LNCaP clone FGC (cell line): ENCODE measurements at places on chromosomes 5 and 9.

DNA sequence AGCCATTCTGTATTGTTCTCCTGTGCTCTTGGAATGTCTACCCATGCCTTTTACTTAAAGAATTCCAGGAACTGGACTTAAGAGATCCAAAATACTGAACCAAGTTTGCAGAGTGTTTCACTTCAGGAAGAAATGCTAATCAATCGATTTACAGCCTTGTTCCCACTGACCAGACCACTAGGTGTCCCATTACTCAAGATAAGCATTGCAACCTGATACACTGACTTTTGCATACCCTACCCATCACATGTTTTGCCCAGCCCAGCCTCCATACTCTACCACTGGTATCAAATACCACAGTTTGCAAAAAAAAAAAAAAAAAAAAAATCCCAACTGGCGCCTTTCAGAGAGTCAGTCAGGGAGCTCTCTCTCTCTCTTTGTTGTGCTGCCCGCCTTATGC is 550.8 kb downstream of the CDH9 start:
- DNase-seq = no peak

DNA sequence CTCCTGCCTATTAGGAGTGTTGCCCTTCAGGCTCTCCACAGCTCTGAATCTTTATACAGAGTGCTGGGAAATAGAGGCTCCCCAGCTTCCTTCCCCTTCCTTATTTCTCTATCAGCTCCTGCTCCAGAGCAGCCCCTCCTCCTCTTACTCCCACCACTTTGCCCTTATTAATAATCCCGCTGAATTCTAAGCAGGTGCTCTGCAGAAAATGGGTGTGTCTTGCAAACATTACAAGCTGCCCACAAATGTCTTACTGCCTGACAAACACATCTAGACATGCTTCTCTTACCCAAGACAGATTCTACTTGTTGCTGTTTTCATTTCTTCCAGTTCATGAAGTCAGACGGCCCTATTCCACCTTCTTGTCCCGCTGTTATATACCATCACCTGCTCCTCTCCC is 6.4 kb downstream of the PHF24 start:
- no peak for DNase-seq

DNA sequence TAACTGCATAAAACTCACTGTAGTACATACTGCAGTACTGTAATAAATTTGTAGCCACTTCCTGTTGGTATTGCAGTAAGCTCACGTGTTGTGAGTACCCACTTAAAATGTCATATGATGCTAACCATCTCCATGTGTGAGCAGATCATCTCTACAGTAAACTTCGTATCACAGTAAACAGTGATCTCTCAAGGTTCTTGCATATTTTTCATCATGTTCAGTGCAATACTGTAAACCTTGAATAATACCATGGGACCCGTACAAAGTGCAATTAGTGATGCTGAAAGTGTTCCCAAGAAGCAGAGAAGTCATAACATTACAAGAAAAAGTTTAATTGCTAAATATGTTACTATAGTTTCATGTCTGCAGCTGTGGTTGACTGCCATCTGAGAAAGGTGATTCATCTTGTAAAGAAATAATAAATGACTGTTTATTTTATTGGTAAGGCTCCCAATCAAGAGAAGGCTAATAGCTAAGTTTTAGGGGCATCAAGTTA is 253.8 kb upstream of the POU5F2 start:
- DNase-seq = no peak

- DNase-seq = no peak
Measured at GRCh38 chr5:33379757-33380156, 61.0 kb upstream of the TARS1 start.

- DNase-seq = no peak
Measured at GRCh38 chr9:27799326-27799725, 226.0 kb upstream of the C9orf72 start.

DNA sequence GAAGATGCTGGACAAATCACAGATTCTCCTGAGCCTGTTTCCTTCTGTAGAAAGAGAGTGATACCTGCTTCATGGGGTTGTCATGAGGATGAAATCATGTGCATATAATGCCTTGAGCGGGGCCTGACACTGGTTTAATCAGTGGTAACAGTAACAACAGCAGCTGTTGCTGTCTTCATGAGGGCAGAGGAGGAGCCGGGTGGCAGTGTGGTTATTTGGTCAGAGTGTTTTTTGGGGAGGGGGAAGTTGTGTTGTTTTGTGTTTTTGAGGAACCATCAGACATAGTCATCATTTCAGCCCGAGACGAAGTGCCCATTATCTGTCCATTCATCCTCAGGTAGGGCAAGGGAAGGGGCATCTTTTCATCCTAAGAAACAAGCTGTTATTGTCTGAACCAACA is 44.0 kb downstream of the NEURL1B start:
- DNase-seq = no peak

- DNase-seq = no peak
Measured at GRCh38 chr5:156431956-156432829, 105.2 kb downstream of the SGCD start.

DNA sequence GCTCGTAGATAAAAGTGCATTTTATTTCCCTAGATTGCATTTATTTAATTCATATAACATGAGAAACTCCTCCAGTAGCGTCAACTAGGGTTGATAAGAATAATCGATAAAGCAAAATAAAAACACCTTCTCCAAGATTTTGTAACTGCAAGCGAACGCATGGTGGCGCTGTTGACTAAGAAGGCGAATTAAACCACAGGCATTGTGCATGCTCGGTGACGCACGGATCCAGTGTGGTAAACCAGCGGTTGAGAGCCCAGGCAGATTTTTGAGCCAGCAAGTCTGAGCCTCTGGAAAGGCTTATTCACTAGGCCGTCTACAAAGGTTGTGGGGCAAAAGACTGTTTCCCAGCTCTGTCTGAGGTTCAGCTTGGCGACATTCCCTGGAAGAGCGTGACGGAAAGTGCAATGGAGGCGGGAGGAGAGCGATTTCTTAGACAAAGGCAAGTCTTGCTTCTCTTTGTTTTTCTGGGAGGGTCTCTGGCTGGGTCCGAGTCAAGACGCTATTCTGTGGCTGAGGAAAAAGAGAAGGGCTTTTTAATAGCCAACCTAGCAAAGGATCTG is at the start of gene PCDHB3:
TSS of gene PCDHB3 (plus strand) at position 231 of the 563 bp plus-strand sequence. CDS start at position 408, 177 bp downstream.
- no peak for DNase-seq

GRCh38 chr9:88978034-88978433 is 13.2 kb upstream of the S1PR3 start:
- DNase-seq = no peak

- DNase-seq = no peak
Measured at GRCh38 chr5:56475689-56476486, 242.8 kb upstream of the ANKRD55 start.

- no peak for DNase-seq
Measured at GRCh38 chr9:34526026-34526425, 3.2 kb upstream of the ENHO start.

DNA sequence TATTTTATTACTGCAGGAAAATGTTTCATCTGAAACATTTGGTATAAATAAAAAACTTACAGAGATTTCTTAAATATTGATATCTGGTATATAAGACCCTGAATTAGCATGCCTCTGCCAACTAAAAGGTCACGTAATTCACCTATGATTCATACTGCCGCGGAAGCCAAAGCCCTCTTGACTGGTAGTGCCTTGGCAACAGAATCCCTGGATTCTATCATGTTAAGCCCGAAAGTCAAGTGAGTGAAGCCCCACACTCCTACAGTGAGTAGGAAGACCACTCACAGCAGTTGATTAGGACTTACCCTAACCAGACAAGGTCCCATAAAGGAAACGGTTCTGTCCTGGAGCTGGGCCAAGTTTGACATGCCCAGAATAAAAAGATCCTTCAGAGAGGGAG is 175.6 kb upstream of the NREP start:
- DNase-seq = no peak

- no peak for DNase-seq
Measured at GRCh38 chr9:16870596-16871335, at the start of gene BNC2. Gene BNC2, minus strand, starts transcription at chr9:16870670. Its CDS starts 22 bp downstream, at chr9:16870648.

DNA sequence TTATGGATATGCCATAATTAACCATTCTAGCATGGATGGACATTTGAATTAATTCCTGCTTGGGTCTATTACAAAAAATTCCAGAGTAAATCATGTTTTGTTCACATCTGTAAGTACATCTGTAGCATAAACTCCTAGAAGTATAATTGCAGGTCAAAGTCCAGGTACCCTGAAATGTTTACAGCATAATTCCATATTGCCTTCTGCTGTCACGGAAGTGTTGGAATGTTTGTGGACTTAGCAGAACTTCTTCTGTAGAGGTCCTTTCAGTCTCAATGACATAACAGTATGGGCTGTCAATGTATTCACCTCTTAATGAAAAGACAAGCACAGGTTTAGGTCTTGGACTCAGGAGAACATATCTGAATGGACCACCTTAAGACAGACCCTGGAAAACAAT is 1.8 kb downstream of the FAM240B start:
- no peak for DNase-seq

DNA sequence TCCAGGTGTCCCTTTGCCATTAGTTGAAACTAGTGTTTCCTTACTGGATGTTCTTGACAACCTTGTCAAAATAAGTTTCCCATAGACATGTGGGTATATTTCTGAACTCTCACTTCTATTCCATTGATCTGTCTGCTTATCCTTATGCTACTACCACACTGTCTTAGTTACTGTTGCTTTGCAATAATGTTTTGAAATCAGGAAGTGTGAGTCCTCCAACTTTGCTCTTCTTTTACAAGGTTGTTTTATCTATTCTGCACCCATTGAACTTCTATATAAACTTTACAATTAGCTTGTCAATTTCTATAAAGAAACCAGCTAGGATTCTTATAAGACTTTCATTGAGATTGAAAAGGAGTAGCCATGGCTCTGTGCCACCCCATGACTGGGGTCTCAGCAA is 24.3 kb downstream of the CD14 start:
- no peak for DNase-seq

GRCh38 chr5:142621227-142621626 is 64.7 kb downstream of the FGF1 start:
- DNase-seq = no peak

- no peak for DNase-seq
Measured at GRCh38 chr9:4820168-4820567, 27.4 kb downstream of the RCL1 start.

DNA sequence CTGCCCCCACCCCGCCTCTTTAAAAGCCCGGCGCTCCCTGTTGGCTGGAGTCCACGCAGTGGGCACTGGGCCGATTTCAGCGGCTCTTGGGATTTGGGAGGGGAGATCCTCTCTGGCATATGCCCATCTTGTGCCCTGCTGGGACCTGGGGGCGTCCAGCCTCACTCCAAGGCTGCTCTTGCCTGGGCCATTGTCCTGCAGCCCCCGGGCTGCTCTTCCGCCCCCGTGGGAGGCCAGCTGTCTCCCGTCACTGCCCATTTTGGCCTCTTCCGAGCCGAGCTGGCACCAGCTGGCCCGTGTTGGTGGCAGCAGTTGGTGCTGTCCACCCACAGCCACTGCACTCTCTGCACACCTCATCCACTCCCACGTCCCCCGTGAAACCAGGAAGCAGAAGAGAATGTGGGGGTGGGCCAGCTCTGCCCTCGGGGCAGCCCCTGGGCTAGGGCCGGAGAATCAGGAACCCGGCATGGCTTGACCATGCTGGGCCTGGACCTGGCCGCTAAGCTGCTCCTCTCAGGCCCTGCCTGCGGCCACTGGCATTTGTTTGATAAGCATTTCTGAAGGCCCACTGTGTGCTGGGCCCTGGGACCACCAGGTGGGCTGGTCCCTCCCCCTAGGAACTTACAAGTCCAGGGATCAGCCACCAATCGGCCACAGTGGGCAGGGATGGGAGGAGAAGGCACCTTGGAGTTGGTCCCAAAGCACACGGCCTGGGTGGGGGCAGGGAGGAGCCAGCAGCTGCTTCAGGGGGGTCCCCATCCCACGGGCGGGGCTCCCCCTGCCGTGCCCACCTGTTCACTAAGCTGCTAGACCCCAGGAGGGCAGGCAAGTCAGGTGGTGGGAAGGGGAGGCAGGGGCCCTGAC is 2.2 kb downstream of the C8G start:
- no peak for DNase-seq

GRCh38 chr9:34985311-34985899 is 4.1 kb upstream of the DNAJB5 start:
- no peak for DNase-seq
